Fibroblast of skin of right biceps (primary cell): ENCODE measurements at places on chromosomes 4 and X.

DNA sequence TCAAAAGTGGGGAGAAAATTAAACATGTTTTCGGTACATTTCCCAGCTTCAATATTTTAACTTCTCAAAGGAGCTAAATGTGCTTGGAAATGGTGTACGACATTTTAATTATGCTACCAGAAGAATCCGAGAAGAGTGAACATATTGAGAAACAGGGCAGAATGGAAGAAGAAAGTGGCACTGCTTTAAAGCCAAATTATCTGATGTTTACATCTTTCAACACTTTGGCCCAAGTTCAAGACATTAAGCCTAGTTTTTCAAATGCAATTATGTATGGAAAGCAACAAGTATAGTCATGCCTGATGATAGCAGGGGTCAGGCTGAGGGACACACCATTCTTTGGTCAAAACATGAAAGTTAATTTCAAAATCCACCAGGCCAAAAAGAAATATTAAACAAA, 577.9 kb upstream of the ZFP42 start:
- no peak for DNase-seq

DNA sequence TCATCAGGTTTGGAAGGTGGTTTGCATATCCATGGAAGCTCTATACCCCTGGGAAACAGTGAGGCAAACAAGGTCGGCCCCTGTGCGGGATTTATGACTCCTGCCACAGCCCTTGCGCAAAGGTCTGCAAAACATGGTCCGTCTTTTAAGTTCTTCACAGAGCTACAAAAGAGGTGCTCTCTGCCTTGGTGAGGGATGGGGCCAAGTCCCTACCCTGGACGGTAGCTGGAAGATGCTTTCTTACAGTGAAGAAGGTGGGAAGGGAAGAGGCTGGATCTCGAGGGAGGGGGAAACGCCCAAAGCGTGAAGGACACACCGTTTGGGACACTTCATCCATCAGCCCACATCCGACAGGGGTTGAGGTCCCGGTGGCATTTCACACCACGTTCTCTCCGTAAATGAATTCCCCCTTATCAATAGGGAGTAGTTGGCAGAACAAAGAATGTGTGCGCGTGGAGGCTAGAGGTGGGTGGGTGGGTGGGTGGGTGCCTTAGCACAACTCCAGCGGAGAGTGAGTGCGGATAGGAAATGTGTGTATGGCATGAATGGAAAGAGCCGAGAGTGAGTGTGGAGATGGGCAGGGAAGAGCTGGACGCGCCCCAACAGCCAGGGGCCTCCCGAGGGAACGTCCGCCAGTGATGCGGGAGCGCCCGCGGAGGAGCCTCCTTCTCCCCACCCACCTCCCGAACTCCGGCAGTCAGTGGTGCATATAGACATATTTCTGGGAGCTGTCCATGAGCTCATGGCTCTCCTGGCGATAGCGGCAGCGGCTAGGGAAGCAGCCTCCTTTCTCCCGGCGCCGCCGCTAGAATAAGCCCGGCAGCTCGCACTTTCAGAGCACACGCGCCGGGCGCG, 68.3 kb downstream of the LARP7 start:
- peak; percentile 76 for DNase-seq

DNA sequence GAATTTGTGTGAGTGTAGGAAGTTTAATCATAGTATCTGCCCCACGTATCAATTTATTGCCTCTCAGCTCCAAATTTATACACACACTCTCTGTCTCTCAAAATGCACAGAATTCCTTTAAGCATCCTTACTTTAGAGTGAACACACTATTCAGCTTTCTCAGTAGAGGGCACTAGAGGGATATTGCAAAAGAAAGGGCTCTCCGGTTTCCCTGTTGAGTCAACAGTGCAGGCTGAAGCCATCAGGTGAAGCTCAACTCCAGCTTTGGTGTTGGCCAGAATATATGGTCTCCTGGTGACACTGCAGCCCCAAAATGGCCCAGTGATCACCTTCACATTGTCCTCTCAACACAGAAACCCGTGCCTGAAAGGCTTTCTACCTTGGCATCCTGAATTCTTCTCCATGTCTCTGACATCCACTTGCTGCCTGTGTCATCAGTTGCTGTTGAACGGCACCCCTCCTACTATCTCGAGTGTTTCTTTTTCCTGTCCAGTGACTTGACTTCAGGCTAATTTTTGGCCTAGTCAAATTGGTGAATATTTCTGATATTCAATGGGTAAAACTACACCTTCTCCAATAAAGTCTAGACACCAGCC, 670.5 kb downstream of the GABRG1 start:
- peak; percentile 2 for DNase-seq

DNA sequence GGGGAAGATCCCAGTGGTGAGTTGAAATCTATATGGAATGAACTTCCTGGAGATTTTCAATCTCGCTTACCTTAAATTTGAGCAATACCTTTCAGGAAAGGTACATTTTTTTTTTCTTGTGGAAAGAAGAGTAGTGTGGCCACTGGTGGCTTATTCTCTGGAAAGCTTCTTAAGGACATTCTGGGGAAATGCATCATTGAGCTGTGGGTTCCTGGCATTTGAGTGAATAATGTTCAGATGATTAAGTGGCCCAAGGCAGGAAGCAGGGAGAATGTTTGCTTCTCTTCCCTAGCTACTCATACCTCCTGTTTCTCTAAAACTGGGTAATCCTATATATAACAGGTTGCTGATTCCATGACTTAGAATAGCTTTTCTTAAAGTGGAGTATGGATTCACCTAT, 31.8 kb downstream of the STAG2 start:
- peak; percentile 79 for DNase-seq

DNA sequence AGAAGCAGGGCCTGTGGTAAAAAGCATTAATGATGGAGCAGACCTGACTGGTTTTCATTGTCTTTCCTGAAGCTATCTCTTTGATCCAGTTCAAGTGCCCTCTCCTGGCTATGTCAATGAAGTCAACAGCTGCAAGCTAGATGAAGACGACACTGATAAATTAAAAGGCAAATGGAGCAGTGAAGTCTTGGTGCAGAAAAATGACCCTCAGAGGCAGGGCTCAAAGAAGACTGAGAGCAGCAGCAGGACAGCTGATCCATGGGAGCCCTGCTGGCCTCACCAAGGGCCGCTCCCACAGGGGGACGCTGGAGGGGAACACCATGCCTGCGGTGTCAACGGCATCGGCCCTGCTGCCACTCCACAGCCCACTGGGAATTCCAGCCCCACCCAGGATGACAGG, 96.2 kb downstream of the RELL1 start:
- no peak for DNase-seq

DNA sequence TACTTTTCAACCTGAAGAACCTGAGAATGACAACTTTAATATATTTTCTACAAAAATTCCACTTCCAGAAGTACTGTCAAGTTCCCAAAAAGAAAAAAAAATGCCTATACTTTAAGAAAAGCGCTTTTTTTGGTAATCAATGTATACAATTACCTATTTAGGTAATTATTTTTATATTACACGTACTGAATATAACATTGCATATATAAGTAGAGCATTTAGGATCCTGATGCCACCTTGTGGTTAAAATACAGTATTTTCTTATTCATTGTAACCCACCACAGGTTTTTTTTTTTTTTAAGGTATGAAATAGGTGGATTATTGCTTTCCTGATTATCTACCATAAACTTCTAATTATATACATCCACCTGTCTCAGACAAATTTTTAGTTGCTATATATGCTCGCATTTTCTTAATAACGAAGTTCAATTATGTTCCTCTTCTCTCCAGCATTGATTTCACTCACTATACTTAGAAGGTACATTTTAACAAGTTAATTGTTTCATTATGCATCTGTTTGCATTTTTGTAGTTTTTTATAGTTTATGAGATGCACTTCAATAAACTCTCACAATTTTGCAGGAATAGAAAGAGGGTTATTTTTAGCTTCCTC, 5.2 kb downstream of the MAP9 start:
- DNase-seq = peak; percentile 22

DNA sequence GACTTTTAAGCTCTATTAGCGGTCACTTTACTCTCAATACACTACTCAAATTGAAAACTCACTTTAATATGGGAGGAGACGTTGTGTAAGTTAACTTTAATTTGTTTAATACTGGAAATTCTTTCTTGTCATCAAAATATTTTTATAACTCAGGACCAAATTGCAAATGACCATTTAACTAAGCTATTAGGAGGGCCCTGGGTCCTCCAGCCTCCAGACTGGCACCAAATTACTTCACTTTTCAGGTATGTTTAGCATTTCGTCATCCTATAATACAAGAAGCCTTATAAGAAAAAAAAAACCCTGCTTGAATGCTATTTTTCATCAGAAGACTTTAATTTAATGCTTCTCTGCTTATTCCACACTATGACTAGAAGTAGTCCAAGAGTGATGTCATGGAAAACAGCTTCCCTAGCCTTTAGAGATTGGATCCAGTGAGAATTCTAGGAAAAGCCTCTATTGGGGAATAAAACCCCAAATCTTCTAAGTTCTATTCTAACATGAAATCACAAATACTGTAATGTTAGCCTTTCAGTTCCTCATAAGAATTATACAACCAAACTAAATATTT, 6.6 kb downstream of the KLHL15 start:
- DNase-seq = no peak

- peak; percentile 24 for DNase-seq
These were observed 11.2 kb downstream of the FHDC1 start for GRCh38 chr4:152947311-152947710.

- no peak for DNase-seq
These were observed 58.2 kb upstream of the MXD4 start for GRCh38 chr4:2320152-2320551.

DNA sequence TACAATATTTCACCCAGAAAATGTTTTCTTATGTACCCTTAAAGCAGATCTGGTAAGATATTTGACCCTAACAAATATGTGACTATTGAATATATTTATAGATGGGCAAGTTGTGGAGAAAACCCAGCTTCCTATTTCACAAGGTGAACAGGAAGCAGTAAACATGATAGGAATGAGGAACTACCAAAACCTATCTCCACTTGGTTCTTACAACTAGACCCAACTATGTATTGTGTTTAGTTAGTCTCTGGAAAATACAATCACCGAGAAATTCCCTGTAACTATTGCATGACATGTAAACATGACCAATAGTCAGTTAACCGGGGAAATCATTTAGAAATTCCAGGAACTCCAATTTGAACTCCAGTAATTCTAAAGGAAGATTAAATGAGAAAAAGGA, 8.4 kb upstream of the RXFP1 start:
- no peak for DNase-seq

- DNase-seq = no peak
These were observed 219.7 kb downstream of the NSUN7 start for GRCh38 chr4:40969501-40969900.

- DNase-seq = no peak
These were observed 50.1 kb upstream of the CLNK start for GRCh38 chr4:10734697-10735096.

DNA sequence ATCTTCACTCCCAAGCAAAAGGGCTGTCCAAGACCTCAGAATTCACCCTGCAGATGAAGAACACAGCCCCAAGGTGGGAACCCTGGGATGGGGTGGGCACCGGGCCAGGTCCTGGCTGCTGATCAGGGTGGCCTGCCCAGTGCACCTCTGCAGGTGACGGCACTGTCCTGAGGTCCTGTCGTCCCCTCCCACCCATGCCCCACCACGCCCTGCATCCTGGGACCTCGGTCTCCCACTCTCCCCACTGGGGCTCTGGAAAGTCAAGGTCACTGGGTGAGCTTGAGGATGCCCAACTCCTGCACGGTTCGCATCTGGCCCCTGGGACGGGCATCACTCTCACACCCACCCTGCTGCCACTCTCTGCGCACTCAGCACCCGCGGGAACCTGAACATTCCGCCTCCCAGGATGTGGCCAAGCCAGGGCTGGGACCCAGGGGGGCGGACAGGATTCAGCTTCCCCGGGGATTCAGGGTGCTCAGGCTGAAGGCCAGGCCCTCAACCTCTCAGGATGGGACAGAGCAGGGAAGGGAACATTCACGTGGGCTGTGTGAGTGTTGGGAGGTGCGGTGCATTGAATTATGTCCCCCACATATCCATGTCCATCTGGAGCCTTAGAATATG, 115.9 kb downstream of the CPZ start:
- DNase-seq = no peak

DNA sequence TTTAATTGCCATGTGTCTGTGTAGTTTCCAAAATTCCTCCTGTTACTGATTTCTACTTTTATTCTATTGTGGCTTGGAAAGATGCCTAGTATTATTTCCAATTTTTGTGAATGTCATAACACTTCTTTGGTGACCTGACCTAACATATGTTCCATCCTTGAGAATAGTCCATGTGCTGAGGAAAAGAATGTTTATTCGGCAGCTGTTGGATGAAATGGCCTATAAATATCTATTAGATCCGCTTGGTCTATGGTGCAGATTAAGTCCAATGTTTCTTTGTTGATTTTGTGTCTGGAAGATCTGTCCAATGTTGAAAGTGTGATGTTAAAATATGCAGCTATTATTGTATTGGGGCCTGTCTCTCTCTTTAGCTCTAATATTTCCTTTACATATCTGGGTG, 219.2 kb upstream of the HDX start:
- DNase-seq = no peak

DNA sequence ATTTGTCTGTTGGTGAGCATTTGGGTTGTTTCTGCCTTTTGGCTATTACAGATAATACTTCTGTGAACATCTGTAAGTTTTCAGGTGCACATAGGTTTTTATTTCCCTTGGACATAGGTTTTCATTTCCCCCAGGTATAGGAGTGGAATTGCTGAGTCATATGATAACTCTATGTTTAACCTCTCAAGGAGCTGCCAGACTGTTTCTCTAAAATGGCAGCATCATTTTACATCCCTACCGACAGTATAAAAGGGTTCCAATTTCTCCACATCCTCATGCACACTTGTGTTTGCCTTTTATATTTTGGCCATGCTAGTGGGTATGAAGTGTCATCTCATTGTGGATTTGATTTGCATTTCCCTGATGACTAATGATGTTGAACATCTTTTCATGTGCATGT, 53.5 kb downstream of the TMEM164 start:
- DNase-seq = no peak

DNA sequence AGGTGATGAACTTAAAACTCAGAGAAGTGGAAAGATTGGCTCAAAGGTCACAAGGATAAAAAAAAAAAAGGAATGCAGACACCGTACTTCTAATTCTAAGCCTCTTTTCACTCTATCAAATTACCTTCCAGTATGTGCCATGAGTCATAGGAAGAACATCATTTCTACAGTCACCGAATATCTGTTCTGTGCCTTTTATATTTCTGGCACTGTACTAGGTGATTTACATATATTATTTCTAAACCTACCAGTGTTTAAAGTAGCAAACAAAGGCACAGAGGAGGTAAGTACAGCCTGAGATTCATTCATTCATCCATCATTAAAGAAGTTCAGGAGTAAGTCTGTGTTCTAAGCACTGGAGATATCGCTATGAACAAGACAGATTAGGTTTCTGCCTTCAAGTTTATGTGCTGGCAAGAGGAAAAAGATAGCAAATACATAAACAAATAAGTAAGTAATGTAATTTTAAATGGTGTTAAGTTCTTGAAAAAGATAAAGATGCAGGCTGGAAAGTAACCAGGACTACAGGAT, 65.3 kb downstream of the PALLD start:
- peak; percentile 76 for DNase-seq
